NCI-H2171 (cell line): ENCODE measurements at places on chromosomes 13 and 19.

DNA sequence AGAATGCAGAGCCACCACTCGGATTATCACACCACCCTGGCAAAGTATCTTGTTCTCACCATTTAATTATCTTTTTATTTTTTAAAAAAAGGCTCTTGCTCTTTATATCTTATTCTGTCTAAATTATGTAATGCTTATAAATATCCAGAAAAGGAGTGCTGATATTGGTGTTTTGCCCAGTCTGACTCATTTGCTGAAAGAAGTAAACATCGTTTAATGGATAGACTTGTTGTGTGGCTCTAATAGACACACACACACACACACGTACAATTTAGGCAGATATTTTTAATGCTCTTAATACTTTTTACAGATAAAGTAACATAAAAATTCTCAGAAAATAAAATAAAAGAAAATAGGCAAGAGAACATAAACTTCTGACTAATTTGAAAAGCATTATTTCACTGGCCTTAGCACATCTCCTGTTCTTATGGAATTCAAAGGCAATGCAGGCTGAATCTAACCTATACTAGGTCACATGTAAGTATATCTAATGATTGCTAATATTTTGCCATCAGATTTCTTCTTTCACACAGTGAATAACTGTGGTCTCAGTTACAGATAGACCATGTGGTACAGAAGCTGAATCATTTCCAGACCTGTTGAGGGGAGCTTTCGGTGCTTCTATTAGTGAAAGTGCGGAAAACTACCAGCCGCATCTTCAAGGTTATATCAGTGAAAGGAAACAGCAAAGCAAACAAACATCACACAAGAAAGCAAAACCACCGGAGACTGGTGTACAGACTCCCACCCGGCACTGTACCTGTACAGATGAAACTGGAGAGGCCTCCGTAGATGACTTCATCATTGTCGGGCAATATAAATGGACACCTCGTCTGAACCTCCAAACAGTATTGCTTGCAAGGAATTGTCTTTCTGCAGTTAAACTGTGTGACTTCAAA is 642.1 kb upstream of the ARGLU1 start:
- DNase-seq, result no peak

GRCh38 chr13:74289107-74289506 is 154.9 kb upstream of the KLF12 start:
- no peak for DNase-seq

DNA sequence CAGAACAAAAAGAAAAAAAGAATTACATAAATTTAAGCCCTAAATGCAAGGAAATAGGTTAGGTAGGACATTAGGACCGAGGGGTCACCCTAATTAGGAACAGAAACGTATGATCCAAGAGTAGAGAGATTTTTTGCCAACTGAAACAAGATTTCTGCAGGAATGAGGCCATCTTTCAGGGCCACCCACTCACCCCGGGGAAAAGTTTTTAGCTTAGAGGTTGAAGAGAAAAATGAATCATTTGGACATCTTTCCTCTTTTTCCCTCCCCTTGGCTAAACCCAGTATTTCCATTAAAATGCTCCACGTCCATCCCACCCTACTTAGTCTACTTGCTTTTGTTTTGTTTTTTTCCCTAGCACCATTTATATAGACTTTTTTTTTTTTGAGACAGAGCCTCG is 10.6 kb upstream of the PNMA8A start:
- DNase-seq, result no peak

GRCh38 chr13:47813718-47814117 is 187.4 kb downstream of the SUCLA2 start:
- no peak for DNase-seq
